ENCODE measurements at places on chromosomes 3 and 15.

DNA sequence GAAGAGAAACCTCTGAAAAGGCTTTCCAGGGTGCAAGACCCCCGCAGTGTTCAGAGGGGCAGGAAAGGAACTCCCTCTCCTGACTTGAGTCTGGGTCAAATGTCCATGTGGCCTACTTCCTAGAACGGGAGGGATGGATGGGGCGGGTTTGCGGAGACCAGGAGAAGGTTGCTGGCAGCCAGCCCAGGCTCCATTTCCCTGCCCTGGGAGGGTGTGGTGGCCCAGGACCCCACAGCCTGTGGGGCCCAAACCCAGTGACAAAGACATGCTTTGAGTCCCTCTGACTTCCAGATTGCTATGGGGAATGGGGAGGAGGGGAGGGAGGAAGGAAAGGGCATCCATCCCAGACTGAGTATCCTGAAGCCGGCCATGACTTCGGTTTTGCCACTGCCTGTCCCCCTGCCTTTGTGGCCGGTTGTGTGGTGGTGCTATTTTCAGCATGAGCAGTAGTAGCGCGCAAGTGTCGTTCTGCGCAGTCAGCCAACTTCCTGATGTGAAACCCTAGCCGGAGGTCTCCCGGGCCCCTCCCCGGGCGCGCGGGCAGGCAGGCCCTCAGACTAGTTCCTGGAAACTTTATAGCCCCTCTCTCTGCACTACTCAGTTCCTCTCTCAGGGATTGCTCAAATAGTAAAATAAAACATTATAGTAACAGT is 24.4 kb downstream of the MAGEF1 start:
- no peak for DNase-seq

GRCh38 chr15:66805202-66805885 is 103.3 kb downstream of the SMAD6 start:
- DNase-seq, result no peak

DNA sequence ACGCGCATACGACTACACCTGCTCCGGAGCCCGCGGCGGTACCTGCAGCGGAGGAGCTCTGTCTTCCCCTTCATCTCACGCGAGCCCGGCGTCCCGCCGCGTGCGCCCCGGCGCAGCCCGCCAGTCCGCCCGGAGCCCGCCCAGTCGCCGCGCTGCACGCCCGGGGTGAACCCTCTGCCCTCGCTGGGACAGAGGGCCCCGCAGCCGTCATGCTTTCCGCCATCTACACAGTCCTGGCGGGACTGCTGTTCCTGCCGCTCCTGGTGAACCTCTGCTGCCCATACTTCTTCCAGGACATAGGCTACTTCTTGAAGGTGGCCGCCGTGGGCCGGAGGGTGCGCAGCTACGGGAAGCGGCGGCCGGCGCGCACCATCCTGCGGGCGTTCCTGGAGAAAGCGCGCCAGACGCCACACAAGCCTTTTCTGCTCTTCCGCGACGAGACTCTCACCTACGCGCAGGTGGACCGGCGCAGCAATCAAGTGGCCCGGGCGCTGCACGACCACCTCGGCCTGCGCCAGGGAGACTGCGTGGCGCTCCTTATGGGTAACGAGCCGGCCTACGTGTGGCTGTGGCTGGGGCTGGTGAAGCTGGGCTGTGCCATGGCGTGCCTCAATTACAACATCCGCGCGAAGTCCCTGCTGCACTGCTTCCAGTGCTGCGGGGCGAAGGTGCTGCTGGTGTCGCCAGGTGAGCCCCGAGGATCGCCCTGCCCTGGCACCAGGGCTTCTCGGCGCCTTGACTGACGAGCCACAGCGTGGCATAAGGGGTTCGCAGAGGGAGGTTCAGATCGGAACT is 420 bp downstream of the SLC27A2 start:
- no peak for DNase-seq

DNA sequence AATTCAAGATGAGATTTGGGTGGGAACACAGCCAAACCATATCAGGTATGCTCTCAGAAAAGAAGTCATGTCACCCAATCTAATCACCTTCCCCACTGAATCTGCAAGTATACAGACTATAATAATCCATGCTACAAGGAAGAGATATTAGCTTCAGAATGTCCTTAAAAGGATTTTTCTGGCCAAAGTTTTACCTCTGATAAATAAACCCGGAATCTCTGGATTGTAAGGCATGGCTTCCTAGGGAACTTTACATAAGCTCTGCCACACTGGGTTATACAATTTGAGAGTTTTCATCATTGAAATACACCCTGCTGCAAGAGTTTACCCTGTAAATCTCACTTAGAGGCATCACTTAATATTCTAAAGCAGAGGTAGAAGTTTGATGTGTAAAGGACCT is 330.5 kb upstream of the KCNMB2 start:
- no peak for DNase-seq

GRCh38 chr3:30711151-30711550 is 104.8 kb downstream of the TGFBR2 start:
- DNase-seq, result no peak

GRCh38 chr15:64006642-64007041 is 39.6 kb downstream of the DAPK2 start:
- DNase-seq, result no peak

- DNase-seq, result no peak
Observed at GRCh38 chr15:28255965-28256364, 66.0 kb downstream of the HERC2 start.

DNA sequence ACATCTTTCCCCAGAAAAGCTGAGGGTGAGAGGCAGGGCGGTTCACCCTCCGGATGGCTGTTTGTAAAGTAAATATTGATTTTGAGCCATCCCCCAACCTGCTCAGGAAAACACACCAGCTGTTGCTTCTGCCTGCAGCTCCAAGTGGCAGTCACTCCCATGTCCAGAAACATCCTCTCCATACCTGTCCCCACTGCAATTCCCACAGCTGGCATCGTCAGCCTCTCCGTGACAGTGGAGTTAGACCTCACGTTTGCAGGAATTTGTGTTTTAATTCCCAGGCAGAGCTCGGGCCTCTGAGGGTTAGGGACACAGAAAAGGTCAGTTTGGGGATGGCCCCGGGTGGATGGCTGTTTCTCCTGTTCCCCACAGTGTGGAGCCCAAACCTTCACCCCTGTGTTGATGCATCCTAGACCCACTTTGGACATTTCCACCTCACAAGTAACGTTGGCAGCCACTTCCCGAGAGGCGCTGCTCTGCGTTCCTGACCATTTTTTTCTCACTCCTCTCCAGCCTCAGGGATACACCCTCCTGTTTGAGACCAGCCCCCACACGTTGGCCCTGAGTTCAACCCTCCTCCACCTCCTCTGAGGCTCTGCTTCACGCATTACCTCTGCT is 11.8 kb upstream of the FAM174B start:
- no peak for DNase-seq

DNA sequence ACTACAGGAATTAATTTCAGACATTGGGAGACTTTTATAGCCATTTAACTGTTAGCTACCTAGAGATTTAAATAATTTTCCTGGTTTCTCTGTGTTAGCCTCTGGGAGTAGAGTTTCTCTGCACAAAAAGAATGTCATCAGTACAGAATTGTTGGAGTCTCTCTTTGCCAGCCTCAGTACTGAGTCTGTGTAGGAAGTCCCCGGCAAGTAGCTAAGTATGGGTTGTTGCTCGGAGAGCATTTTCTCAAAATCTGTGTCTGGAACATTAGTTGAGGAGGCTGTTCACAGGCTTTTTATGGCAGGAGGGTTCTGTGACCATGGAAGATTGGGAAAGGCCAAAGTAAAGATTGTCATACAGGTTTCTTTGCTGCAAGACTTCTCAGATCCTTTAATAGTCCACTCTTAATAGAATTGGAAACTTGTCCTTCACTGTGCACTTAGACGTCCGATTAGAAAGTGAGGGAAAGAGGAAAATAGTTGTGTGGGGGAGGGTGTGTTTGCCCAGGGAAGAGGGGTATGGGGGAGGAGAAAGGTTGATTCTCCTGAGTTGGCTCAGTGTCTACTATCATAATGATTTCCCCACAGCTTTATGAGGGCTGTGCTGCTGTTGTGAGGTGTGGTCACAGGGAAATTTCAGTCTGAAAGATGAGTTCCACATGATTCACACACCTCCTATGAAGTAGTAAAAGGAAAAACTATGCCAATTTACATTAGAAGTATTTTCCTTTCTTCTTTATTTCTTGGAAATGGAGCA is 207.1 kb downstream of the PTPRG start:
- DNase-seq, result no peak

DNA sequence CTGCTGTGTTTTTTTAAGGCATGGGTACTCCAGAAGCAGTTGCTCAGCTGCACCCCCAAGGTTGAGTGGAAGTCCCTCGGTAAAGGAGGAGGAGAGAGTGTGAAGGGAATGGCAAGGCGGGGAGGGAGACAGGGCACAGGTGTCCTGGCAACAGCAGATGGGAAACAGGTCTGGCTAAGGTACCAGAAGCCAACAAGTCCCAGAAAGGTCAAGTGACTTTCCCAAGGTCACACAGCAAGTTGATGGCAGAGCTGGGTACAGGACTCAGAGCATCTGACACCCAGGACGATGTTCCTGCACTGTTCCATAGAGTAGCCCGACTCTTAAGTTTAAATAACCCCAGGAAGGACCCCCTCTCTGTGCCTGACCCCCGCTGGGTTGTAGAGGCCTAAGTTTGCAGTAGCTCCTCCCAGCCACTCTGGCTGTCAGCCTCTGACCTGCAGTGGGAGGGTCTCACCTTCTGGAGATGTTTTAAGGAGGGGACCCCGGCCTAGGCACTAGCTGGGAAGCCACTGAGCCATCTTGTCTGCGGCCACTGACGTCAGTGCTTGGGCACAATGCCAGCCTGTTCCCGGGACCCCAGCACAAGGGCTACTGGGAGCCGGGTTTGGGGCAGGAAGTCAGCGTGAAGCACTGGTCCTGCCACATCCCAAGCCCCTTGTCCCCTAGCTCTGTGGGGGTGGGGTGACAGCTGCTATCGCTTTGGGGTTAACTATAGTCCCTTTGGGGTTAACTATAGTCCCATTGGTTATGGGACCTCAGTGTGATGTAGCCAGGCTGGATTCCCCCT is 10.5 kb downstream of the CSK start:
- DNase-seq, result no peak

GRCh38 chr15:79339588-79340314 is 28.8 kb downstream of the TMED3 start:
- no peak for DNase-seq

DNA sequence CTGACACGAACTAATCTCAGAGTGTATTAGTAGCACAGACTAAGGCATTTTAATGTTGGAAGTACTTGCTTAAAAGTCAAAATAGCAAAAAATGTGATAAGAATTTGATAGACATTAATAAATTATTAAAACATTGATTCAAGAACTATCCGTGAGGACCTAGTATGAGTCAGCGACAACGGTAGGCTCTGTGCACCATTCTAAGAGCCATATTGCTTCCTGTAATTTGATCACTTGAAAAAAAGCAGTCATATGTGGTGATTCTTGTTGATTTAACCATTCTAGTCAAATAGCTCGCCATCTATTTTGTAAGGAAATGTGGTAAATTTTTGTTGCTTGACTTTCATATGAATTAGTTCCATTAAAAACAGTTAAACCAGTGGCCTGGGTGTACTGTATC is 534.9 kb upstream of the ARRDC4 start:
- no peak for DNase-seq

DNA sequence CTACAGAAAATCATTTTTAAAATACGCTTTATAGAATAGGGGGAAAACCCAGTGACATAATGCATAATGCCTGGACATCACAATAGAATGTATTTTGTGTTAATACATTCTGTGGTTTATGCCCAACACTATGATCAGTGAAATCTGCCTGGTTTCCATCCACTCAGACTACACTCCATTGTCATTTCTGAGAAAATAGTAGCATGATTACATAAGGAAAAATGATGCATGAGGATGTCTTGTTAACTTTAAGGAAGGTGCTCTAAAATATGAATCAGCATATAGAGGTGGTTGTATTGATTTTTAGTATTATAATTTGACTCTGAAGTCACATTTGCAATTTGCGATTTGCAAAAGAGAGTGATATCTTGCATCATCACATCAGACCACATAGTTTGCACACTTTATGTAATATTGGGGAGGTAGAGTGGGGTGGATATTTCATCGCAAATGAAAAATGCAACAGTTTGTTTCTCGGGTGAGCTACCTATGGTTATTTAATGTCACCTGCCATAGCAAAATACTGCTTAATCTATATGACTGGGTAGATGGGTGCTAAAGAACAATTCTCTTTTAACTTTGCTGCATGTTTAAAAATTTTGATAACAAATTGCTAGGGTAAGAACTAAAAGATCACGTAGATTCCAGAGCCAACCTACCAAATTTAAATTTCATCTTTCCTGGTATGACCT is 403.9 kb downstream of the IL5RA start:
- DNase-seq, result no peak

- no peak for DNase-seq
Observed at GRCh38 chr3:113210604-113211329, 590 bp upstream of the BOC start.

GRCh38 chr3:33439546-33440327 is 468 bp downstream of the UBP1 start:
- DNase-seq, result peak; percentile 11

GRCh38 chr3:39989746-39990145 is 180.3 kb downstream of the MYRIP start:
- DNase-seq, result no peak

GRCh38 chr3:191500892-191501291 is 39.9 kb downstream of the PYDC2 start:
- DNase-seq, result no peak
